ENCODE measurements at places on chromosomes 16 and 17.

DNA sequence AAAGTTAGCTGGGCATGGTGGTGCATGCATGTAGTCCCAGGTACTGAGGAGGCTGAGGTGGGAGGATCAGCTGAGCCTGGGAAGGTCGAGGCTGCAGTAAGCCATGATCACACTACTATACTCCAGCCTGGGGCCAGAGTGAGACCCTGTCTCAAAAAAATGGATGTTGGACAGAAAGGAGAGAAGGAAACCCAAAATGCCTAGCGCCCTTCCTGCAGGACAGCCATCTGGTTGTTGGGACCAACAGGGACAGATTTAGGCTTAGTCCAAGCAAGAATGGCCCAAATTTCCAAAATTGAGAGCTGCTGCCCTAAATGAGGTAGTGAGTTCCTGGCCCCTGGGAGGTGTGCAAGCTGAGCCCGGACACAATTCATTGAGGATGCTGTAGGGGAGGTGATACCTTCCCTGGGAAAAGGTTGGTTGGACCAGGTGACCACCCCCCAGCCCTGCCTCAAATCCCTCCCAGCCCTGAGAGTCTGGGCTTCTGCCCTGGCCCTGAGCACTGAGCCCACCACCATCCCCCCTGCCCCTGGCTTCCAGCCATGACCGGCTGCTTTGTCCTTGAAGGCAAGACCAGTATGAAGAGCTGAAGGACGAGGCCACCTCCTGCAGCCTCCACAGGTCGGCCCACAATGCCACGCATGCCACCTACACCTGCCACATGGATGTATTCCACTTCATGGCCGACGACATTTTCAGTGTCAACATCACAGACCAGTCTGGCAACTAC, 35.1 kb downstream of the IL21R start:
- no peak for DNase-seq

DNA sequence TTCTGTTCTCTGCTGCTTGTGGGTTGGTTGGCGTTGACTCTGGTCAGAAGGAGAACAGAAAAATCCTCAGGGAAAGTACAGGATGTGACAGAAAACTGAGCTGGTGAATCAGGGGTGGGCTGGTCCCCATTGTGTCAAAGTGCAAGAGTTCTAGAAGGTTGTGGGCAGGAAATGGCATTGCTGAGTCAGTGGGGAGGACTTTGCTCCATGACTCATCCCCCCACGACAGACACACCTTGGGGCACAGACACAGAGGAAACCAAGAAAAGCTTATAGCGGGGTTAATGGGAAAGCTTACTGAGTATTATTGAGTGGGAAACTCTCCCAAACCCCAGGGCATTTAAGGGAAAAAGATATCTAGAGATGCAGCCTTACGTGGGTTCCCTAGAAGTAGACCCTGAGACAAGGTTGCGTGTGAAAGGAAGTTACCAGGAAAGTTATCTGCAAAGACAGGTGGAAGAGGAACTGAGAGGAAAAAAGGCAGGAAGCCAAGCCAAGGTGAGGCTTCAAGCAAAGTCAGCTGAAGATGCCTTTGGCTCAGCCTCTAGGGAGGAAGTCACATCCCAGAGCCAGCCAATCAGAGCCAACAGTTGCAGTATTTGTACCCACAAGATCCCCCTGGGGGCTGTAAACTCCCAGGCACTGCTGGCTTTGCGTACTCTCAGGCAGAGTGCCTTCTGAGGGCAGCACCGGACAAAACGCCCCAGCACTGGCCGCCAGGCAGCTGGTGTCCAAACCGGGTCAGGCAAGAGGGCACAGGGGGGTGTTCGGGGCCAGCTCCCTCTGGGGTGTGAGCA, 86.4 kb downstream of the FOXL1 start:
- DNase-seq: no peak

- DNase-seq: no peak
These were observed 5.3 kb upstream of the EPN3 start for GRCh38 chr17:50527155-50527762.

GRCh38 chr17:42502926-42503325, 33.1 kb upstream of the NAGLU start:
- no peak for DNase-seq

DNA sequence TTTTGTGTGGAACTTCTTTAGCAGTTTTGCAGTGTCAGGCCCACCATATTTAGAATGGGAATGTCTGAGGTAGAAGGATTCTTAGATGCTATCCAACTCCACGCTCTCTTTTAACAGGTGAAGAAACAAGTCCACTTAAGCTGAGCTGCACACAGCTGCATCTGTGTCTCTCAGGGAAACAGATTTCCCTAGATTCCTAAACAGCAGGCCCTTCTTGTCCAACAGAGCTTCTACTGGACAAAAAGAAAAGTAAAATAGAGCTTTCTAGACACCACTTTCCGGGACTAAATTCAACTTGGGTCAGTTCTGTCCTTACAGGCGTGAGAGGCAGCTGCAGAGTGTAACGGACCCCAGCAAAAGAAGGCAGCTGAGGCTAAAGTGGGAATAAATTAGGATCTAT, 51.7 kb downstream of the SNX11 start:
- DNase-seq: no peak

GRCh38 chr16:14658063-14658462, 25.3 kb downstream of the BFAR start:
- DNase-seq: no peak

- DNase-seq: no peak
These were observed 285.4 kb downstream of the SHISA9 start for GRCh38 chr16:13186813-13187212.

DNA sequence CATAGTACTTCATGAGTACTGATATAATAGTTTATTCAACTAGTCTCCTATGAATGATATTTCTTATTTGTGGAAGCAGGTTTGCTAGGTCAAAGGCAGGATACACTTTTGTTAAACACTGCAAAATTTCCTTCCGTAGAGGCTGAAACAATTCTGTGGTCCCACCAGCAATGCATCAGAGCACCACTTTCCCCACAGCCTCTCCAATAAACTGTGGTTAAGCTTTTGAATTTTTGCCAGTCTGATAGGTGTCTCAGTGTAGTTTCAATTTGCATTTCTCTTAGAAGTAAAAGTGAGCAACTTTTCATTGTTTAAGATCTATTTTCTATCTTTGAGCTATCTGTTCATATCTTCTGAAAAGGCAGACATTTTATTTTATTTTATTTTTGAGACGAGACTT, 36.4 kb upstream of the CORO6 start:
- DNase-seq: no peak

GRCh38 chr16:495127-495748, 32.3 kb upstream of the CAPN15 start:
- no peak for DNase-seq
